ENCODE measurements at places on chromosomes 1 and 21.
A peak's percentile ranks its signal among the peaks of the same experiment; 100 is the strongest.

- no peak for DNase-seq
Observed at GRCh38 chr1:195663549-195664280, 944.5 kb downstream of the KCNT2 start.

- no peak for DNase-seq
Observed at GRCh38 chr1:46568461-46568891, 17.0 kb upstream of the KNCN start.

- DNase-seq: no peak
Observed at GRCh38 chr1:96096613-96097321, 624.8 kb upstream of the PTBP2 start.

DNA sequence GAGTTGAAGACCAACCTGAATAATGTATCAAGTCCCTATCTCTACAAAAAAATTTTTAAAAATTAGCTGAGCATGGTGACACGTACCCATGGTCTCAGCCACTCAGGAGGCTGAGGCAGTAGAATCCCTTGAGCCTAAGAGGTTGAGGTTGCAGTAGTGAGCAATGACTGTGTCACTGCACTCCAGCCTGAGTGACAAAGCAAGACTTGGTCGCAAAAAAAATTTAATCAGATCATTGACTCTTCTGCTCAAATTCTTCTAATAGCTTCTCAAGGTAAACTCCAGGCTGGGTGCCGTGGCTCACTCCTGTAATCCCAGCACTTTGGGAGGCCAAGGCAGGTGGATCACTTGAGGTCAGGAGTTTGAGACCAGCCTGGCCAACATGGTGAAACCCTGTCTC is 85.9 kb upstream of the PUM1 start:
- DNase-seq: no peak

DNA sequence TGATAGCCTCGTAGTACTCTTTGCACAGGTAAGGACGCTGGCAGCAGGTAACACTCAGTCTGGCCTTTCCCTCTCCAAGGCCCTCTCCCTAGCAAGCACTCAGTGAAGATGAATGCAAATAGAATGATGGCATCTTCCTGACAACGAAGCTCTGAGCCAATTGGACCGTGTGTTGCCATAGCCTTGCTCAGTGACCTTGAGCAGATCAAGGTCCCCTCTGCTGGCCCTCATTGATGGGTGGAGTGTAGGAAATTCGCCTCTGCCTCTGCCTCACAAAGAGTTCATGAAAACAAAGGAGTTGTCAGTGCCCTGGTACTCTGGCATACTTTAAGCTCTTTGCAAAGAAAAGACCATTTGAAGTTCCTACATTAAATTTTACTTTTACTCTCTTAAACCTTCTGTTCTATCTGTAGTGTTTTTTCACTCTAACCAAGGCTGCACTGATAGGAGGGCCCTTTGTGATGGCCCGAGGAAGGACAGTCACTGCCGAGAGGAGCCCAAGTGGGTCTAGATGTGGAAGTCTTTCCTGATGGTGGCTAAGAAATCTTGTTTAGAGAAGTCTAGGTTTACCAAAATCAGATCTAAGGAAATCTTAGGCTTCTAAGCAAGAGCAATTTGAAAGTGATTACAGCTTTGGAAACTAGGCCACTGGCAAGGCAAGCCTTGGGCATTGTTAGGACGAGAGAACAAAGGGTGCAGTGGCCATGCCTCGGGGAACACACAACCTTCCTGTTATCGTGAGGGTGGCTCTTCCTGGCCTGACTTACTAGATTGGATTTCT is 38.2 kb downstream of the SMYD2 start:
- DNase-seq: no peak

DNA sequence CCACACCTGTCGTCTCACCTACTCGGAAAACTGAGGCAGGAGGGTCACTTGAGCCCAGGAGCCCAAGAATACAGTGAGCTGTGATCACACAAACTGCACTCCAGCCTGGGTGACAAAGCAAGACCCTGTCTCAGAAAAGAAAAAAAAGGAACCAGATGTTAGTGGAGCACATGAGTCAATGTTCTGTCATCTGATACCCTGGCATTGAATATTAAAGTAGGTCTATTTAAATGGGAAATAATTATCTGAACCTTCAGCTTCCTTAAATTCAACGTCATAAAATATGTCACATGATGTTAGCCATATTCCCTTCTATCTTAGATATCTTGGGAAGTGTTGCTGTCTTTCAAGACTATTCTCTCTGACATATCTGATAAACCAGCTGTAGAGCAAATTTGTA is 47.3 kb downstream of the NCAM2 start:
- DNase-seq: no peak

DNA sequence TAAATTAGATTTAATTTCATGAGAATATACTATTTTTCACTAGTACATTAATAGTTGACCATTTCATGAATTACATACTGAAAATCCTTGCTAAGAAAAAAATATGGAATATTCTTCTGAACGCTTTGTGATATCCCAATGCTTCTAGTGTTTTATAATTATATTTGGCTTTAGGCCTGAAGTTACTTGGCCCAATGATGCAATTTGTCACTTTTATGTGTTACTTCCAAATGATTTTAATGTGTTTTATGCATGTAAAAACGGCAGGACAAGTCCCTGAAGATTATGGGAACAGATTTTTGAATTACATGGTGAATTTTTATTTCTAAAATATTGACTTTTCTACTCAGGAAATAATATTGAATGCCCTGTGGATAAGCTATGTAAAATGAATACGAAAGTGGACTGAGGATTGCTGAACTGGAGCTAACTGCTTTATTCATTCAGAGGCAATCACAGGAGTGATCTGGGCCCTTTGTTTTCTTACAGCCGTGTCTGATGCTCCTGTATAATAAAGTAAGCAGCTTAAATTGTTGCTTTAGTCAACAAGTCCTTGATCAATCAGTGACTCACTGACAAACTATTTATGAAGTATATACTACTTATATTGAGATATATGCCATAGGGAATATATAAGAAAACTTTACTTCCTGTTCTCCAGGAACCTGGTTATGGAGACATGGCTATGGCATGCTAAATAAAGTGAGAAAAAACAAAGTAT is 543.0 kb upstream of the RGS18 start:
- no peak for DNase-seq

DNA sequence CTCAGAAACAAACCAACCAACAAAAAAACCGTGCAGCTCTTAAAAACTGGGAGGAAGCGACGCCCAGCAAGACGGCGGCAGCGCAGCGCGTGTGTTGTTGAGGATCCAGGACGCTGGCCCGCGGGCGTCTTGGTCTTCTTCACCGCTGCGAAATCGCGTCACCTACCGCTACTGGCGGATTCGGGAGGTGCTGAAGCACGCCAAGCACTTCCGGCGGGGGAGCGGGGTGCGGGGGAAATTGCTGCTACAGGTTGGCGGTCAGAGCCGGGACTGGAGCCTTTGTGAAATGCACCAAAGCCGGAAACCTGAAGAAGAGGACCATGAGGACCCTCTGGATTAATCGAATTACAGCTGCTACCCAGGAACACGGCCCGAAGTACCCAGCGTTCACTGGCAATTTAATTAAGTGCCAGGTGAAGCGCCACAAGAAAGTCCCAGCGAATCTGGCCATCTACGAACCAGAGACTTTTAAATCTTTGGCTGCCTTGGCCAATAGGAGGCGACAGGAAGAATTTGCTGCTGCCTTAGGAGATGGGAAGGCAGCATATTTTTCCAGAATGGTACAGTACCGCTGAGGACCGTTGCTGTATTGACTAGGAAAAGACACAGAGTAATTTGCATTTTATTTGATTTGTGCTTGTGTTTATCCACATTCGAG is 11.9 kb upstream of the RIPPLY3 start:
- DNase-seq: no peak

- DNase-seq: no peak
Observed at GRCh38 chr1:68196676-68197075, 35.6 kb downstream of the WLS start.

DNA sequence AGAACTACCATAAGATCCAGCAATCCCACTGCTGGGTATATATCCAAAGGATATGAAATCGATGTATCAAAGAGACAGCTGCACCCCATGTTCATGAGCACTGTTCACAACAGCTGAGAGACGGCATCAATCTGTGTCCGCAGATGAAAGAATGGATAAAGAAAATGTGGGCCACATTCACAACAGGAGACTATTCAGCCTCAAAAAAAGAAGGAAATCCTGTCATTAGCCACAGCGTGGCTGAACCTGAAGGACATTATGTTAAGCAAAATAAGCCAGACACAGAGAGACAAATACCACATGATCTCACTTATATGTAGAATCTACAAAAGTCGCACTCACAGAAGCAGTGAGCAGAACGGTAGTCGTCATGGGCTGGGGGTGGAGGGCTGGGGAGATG is 99.2 kb upstream of the IFFO2 start:
- no peak for DNase-seq

DNA sequence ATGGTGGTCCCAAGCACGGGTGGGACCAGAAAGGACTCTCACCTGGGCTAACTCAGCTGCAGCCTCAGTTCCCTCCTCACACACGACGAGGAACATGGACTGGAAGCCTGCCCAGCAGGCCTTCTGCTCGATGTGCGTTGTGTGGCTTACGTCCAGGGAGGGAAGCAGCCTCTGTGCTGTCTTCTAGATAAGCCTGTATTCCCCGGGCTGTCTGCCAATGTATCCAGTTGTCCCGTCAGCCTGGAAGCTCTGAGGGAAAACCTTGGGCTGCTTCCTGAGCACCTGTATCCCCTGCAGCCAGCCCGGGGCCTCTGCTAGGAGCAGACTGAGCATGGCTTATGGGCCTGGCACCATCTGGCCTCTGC is 10.5 kb downstream of the PCSK9 start:
- DNase-seq: no peak

DNA sequence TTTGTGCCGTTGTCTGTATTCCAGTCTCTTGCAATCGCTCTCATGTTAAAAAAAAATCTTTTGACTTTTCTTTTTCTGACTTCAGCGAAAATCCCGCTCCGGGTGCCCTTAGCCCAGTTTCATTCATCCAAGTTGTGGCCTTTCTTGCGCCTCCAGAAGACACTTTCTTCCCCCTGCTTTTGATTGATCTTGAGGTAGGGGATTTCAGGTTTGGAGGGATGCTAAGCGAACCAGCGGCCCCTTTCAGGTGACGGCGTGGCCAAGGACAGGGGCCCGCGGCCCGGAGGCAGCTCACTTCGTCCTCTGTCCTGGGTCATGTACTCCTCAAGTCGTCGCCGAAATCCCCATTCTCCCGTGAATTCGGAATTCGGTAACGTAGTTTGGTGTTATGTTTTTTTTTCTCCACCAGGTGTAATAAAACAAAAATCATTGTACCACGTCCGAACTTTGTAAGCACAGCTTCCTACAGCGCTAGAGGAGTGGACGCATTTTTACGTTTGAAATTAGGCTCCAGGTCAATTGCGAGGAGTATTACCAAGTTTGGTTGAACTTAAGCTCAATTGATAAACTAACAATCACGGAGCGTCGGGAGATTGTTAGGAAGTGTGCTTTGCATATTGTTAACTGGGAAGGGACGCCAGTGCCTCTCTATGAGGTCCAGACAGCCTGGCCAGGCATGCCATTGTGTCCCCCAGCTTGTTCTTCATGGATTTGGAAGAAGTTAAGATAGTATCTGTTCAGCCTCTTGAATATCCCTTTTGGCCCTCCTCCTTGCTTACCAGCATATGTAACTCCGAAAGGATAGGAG is 1.1 kb downstream of the MRPS6 start:
- DNase-seq: no peak

- no peak for DNase-seq
Observed at GRCh38 chr1:92040971-92041370, 11.2 kb downstream of the EPHX4 start.

DNA sequence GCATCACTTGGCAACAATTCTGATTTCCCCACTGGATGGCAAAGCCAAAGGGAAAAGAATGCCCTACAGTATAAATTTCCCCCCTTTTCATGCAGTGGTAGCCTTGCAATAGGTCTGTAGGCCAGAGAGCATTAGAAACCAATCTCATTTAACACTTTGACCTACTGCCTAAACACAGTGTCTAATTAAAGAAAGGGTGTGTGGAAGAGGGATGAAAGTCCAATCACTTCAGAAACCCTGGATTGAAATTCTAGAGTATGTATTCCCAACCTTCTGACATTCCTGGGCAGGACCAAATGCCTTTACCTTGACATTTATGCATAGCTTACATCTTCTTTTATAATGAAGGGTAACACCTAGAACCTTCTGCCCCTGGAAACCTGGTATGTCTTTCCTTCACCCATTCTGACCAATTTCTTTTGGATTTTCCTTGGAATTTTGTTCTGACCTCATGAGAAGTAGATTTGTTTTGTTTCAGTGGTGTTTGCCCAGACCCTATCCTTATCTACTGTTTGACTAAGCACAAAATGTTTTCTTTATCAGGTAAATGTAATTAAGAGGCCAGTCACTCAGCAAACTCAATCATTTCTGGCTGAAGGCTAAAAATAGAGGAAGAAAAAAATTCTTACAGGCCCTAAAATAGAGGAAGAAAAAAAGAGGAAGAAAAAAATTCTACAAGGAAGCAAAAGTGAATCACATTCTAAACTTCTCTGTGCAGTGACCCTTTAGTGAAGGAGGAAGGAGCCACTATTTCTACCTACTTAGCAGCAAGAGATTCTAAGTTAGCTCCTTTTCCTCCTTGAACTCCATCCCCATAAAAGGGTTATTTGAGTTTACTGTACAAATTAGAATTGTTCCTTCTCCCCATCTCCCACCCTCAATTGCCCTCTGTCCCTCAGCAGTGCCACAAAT is 129.5 kb upstream of the DSCAM start:
- no peak for DNase-seq

DNA sequence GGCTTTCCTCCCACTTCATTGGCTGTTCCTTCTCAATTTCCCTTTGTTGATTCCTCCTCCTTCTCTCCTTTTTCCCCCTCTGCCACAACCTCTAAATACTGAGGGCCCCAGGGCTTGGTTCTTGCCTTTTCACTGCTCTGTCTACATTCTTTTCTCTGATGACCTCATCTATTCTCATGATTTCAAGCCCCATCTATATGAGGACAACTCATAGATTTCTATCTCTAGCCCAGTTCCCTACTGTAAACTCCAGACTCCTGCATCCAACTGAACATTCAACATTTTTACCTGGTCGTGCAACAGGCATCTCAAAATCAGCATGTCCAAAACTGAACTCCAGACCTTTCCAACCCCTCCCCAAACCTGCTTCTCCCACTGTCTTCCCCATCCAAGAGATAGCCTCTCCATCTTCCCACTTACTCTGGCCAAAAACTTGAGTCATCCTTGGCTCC is 11.5 kb upstream of the SLC9A1 start:
- DNase-seq: no peak

DNA sequence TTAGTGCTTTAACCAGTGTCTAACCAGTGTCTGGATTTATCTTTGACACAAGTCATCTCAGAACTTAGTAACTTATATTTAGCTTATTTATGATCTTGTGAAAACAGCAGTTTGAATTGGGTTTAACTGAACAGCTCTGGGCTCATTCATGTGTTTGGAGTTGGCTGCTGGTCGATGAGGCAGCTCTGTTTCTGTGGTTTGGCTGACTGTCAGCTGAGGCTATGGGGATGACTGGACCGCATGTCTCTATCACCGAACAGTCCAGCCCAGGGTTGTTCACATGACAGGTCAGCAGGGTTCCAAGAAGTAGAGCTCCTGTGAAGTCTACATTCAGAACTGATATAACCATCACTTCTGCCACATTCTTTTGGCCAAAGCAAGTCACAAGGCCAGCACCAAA is 29.1 kb upstream of the C21orf91 start:
- DNase-seq: peak; percentile 10

Measured in GM12892 (cell line).